ENCODE measurements at places on chromosomes 5 and 9.
A peak's percentile ranks its signal among the peaks of the same experiment; 100 is the strongest.

DNA sequence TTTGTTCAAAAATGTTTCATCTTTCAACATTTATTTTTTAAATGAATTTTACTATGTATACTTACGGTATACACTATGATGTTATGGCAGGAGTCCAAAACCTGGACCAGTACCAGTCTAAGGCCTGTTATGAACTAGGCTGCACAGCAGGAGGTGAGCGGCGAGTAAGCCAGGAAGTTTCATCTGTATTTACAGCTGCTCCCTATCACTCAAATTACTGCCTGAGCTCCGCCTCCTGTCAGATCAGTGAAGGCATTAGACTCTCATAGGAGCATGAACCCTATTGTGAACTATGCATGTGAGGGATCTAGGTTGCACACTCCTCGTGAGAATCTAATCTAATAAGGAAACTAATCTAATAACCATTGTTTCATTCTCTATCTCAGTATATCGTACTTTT is 715.5 kb upstream of the PTPRD start:
- DNase-seq: peak; percentile 26

GRCh38 chr5:132815454-132815853 is 2.4 kb downstream of the SOWAHA start:
- DNase-seq: no peak

GRCh38 chr5:134091626-134092121 is 22.8 kb upstream of the TCF7 start:
- DNase-seq: no peak

DNA sequence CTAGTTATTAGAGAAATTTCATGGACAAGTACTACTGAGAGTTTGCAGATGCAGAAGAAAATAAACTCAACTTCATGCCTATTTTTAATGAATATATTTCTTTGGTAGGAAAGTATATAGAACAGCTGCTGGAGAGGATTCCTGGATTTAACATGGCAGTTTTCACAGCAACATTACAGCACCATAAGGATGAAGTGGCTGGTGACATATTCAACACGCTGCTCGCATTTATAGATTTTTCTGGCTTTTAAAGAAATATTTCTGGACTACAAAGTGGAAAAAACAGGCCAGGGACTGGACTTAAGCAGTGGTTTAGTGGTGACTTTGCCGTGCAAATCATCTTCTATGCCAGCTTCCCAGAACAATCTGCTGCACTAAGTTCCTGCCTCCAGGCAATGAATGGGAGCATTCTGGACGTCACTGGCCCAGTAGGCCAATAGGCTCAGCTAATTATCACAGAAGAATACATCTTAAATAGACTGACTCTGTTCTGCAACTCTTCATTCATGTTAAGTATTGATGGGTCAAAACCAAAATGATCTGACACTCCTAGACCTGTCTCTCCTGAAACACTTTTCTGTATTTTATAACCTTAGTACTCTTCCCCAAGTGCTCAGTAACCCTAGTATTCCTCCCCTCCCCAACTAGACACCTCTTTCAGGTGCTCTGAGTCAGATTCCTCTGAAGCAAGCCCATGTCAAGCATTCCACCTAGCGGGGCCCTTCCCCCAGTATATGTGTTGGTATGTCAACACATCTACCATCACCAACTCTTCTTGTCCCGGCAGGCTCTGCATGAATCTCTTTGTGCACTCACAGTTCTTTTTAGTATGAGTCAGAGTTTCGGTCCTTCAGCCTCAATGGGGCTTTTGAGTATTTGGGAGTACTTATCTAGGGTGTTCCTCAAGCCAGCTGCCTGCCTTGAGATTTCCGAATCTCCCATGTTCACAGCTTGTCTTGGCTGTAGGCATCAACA is 625.5 kb downstream of the CHSY3 start:
- DNase-seq: no peak
